A172 (cell line): ENCODE measurements at places on chromosomes 1 and 21.
A peak's percentile ranks its signal among the peaks of the same experiment; 100 is the strongest.

DNA sequence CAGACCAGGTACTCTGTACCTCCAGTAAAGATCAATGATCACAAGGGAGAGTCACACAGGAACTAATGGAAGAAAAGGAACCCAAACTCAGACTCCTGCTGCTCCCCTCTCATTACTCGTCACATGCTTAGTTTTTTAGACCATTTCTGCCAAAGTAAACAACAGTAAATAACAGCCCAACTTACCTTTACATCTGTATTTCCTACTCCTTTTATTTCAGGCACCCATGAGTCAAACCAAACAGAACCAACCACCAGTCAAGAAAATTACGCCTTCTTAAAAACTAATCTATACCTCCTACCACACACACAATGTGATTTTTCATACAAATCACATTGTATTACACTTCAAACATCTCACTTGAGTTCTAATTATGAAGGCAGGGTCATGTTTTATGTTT lies 61.4 kb upstream of the HTR1D start:
- DNase-seq = no peak

- DNase-seq = peak; percentile 18
These were observed 42.5 kb upstream of the SYT2 start for GRCh38 chr1:202752774-202753173.

DNA sequence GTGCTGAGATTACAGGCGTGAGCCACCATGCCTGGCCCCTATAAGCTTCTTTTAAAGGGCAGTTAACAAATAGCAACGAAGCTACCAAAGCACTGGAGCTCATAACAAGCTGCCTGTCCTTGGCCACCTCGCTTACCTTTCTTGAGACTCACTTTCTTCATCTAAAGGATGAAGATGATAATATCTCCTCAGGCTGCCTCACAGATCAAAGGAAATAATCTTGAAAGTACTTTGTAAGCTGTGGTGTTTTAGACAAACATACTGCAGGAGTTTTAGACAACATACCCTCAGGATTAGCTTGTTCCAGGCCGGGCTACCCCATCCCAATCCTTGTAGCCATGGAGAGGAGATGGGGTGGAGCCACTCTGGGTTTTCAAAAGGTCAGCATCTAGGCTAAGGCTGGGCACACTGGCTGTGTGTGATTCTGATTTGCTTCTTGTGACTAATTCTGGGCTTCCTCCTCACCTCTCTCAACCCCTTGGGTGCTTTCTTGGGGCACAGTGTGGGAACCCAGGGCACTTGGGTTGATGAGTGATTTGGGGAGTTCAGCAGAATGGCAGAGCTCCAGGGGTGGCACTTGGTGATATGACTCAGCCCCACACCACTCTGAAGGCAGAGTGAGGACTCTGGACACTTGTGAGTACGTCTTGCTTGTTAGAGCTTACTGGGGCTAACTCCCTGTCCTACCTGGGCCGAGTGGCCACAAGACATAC lies 5.2 kb downstream of the GPR25 start:
- peak; percentile 79 for DNase-seq

- DNase-seq = no peak
These were observed 164.6 kb downstream of the NCAM2 start for GRCh38 chr21:21162786-21163185.

- DNase-seq = no peak
These were observed 13.1 kb downstream of the STK40 start for GRCh38 chr1:36372617-36373016.

- no peak for DNase-seq
These were observed 1.5 kb downstream of the C1QA start for GRCh38 chr1:22637907-22638445.

GRCh38 chr21:29538115-29538514 lies 239.4 kb downstream of the BACH1 start:
- no peak for DNase-seq

DNA sequence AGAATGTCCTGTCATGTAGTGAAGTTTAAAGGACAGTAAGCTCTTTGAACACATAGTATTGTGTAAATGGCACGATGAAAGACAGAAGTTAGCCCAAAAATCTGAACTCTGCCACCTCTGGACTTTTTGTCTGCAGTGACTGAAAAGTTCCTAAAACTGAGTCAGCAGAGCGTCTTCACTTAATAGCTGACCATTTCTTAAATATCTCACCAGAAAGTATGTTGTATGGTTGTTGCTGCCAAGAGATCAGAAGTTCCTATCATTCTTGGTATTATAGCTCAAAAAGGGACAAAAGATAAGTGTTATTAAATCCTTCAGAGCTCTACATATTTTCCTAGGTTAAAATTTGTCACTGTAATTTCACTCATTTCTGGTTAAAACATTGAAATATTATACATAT lies 1003.0 kb downstream of the TTLL7 start:
- no peak for DNase-seq

- no peak for DNase-seq
These were observed 34.8 kb downstream of the CLCA1 start for GRCh38 chr1:86503406-86504136.

- peak; percentile 8 for DNase-seq
These were observed 10.0 kb downstream of the MAEL start for GRCh38 chr1:166999075-166999474.

DNA sequence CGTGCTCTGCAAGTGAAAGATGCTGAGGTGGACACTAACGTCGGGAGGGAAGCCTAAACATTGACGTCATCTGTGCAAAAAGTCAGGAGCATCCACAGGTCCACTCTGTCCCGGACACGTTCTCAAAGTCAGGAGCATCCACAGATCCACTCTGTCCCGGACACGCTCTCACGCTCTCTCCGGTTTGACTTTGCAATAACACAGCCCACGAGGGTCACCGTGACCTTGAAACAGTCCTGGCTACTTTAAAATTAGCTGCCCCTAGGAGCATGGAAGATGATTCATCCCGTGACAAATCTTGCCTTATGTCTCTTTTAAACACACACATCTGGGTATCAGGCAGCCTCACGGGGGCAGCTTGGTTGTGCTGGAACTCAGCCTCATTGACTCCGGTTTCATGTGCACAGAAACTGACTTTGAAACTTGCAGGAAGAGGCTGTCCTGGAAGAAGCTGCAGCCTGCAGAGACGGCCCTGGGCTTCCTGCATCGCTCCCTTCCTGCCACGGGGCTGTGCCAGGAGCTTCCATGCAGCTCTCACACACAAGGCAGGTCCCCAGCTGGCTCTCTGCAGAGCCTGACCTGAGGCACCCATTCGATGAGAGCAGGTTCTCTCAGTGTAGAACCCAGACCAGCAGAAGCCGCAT lies 18.1 kb upstream of the COL18A1 start:
- DNase-seq = peak; percentile 90

DNA sequence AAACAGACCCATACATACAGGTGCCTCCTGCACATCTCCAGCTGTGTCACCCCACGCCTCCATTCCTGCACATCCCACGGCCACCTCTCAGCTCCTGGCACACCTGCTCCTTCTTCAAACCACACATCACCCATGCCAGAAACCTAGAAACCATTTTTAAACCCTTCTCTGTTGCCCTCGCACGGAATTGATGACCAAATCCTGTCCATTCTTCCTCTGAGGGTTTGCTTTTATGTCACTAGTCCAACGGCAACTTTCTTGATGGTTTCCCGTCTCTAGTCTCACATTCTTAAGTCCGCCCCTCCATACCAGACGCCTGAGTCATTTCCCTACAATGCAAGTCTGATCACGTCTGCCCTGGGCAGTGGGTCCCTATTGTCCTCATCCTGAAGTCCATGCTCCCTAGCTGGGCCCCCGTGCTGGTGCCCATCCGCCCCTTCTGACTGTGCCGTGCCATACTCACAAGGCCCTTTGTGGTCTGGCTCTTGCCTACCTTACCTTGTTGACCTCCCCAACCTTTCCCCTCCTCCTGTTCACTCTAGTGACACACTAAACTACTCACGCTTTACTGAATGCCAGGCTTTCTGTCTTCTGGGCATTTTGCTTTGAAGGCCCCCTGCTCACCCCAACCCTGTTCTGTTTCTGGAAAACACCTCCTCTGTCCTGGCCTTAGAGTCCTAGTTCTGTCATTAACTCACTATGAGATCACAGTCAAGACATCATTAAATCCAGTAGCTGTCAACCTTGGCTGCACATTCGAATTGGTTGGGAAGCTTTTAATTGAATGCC lies 17.6 kb downstream of the SLC2A1 start:
- peak; percentile 98 for DNase-seq

- DNase-seq = no peak
These were observed 20.9 kb downstream of the TRABD2B start for GRCh38 chr1:47976267-47976666.

DNA sequence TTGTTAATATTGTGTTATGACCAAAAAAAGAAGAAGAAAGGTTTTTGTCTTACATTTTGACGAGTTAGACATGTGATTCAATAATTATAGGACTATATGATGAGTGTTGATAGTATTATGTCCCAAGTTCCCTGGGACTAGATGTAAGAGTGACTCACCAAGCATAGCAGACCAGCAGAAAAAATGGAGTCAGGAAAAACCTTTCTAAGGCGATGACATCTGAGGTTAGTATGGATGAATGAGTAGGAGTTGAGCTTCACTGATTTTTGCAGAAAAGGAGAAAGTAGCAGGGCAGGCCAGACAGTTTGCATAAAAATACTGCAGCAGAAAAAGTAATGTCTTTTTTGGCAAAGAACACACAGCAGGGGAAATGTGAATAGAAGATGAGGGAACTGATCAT lies 1041.3 kb upstream of the ADGRL4 start:
- no peak for DNase-seq

DNA sequence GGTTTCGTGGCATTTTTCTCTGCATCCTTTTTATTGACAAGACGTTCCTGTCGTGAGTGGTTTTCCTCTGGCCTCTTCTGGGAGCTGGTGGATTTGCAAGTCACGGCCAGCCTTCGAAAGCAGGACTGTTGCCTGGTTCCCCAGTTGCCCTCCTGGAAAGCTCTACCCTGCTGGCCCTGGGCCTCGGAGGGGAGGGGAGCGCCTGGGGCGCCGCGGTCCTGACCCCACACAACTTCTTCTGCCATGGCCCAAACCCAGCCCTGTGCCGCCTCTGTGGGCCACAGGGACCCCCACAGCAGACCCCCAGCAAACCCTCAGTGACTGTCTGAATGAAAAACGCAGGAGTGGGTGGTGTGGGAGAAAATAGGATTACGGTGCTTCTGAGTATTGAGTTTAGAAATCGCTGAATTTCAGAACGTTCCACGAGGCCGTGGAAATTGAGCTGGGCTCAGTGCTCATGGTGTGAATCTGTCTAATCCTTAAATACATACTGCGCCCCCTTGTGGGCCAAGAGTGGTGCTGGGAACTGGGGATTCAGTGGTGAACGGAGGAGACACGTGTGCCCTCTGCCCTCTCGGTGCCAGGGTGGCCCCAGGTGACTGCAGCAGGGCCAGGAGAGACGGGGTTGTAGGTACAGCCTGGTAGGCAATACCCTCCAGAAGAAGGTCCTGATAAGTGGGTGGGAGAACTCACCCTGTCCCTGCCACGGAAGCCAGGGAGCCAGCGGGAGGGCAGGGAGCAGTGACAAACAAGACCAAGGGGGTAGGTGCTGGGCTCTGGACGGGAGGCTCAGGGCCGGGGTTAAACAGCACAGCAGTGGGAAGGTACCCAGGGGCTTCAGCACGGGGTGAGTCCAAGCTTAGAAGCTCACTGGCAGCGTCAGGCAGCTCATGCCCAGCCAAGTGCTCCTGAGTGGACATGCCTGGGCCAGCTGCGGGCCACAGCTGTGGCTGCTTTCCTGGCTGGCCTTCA lies 101.2 kb upstream of the COL6A1 start:
- peak; percentile 65 for DNase-seq

- DNase-seq = peak; percentile 63
These were observed 237.9 kb downstream of the USP25 start for GRCh38 chr21:15967661-15968060.

- DNase-seq = no peak
These were observed 761.7 kb downstream of the ADGRL2 start for GRCh38 chr1:82562448-82562847.

DNA sequence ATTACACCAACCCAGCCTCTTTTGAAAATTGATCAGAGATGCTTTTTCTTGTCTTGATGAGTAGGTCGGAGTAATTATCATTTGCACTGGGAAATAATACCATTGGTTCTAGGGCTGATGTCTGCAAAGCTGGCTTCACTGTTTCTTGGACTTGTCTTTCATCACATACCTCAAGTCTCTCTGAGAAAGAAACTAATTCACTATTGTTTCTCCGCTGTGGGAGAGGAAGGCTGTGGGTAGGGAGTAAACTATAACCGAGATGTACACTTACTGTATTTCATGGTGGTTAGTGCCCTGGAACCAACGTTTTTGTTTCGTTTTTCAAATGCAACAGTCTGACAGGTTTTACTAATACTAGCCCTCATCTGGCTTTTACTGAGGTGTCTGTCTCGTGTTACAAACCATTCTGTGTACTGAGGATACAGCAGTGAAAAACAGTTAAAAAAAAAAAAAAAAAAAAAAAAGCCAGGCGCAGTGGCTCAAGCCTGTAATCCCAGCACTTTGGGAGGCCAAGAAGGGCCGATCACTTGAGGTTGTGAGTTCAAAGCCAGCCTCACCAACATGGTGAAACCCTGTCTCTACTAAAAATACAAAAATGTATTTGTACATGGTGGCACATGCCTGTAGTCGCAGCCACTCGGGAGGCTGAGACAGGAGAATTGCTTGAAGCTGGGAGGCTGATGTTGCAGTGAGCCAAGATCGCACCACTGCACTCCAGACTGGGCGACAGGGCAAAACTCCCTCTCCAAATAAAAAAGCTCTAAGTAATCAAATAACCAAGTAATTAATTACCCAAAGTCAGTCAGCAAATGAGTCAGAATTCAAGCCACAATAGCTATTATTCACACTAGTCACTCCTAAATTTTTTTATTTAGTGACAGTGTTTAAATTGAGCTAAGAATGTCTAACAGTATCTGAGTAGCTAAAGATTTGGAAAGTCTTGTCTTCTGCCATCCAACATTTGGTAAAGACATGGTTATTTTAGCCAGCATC lies 23.3 kb downstream of the TOMM20 start:
- DNase-seq = no peak

DNA sequence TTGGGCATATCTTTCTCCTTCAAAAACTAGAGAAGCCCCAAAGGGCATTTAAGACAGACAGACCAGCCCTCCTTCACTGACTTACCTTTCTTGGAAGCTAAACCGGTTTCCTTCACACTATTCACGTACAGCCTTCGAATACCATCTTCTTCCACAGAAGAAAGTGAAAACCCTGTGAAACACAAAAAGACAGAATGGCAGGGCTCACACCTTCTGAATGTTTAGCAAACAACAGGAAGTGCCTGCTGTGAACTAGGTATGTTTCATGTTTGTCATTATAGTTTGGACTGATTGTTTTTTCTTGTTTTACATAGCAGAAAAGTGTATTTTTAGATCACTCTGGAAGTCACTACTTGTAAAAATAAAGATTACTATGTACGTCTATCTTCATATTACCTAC lies 148.6 kb upstream of the KRTAP19-8 start:
- no peak for DNase-seq

DNA sequence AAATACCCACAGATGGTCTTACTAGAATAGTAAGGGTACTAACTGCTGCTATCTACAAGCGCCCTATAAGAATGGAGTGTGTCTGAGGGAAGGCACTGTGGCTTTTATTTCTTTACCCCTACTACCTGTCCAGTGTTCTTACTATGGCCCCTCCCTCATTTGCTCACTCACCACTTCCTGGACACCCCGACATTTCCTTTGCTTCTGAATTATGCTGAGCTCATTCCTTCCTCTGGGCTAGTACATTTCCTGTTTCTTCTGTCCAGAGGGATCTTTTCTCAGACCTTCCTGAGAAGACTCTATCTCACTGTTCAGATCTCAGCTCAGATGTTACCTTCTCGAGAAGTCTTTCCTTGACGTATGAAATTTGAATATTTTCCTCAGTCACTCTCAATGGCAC lies 192.1 kb upstream of the DAB1 start:
- DNase-seq = no peak

GRCh38 chr1:24205345-24206082 lies 18.4 kb upstream of the IFNLR1 start:
- no peak for DNase-seq

- no peak for DNase-seq
These were observed 3.7 kb downstream of the FOXD3 start for GRCh38 chr1:63326106-63326472.
